Kasumi-1 (cell line): ENCODE measurements at places on chromosomes 2 and 18.

- no peak for DNase-seq
These were observed 156.2 kb downstream of the PDE11A start for GRCh38 chr2:177916342-177916741.

DNA sequence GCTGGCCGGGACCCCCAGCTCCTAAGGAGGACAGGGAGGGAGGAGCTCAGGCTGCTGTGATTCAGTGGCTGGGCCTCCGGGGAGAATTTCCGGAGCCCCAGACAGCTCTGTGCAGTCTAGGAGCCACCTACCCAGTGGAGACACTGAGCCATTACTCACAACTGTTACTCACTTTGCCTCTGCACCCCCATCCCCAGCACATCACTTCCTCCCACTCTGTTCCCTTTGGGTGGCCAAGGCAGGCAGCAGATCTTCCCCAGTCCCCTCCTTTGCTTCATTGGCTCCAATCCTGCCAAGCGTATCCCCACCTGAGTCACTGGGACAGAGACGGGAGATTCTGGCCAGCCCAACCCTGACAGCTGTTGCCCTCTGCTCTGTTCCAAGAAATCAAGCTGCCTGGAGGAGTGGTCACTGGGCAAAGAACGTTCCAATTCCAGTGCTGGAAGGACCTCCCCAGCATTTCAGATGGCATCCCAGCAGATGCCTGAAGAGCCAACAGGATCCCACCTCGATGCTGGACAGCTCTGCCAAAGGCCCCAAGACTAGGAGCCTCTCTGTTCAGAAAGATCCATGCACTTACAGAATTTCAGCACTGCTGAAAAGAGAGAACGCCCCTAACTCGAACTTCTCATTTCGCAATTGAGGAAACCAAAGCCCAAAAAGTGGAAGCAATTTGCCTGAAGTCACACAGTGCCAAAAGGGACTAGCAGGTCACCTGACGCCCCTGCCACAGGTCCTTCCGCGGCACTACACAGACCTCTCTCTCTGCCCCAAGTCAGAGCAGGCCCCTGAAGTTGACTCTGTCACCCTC lies 68.3 kb downstream of the TNS1 start:
- DNase-seq: peak; percentile 71

DNA sequence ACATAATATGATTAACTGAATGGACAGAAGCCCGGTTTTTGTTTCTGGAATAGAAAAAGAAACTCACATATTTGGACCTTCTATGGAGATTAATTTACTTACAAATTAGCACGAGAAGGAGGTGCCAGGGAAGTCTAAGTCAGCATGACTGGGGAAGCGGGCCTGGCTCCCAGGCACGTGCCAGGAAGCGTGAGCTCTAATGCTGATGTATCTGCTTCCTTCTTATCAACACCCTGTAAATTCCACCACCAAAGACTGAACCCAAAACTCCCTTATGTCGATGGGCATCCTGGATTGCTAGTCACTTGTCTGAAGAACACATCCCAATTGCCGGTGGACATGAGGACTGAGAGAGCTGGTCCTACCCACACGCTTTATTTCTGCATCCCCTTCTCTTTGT lies 134.5 kb downstream of the GALNT14 start:
- DNase-seq: no peak

DNA sequence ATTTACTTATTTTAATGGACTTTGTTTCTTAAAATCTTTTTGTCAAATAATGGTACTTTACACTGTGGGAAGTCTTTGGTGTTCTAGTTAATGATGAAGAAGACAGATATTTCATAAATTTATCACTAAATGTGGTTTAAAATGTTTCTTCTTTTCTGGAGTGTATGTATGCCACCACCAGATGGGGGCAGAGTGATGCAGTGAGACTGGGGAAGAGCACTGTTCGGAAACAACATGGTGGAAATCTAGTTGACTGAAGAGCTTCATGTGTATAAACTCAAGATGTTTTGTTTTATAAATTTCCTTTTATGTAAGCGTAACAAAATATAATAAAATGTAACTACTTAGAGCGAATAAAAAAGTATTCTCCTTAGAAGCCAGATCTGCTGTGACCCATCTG lies 195.1 kb downstream of the KCNE4 start:
- DNase-seq: no peak

GRCh38 chr2:27959496-27959895 lies 69.0 kb downstream of the BABAM2 start:
- DNase-seq: peak; percentile 92

- DNase-seq: peak; percentile 93
These were observed 7.4 kb downstream of the PTRHD1 start for GRCh38 chr2:24785671-24786321.

DNA sequence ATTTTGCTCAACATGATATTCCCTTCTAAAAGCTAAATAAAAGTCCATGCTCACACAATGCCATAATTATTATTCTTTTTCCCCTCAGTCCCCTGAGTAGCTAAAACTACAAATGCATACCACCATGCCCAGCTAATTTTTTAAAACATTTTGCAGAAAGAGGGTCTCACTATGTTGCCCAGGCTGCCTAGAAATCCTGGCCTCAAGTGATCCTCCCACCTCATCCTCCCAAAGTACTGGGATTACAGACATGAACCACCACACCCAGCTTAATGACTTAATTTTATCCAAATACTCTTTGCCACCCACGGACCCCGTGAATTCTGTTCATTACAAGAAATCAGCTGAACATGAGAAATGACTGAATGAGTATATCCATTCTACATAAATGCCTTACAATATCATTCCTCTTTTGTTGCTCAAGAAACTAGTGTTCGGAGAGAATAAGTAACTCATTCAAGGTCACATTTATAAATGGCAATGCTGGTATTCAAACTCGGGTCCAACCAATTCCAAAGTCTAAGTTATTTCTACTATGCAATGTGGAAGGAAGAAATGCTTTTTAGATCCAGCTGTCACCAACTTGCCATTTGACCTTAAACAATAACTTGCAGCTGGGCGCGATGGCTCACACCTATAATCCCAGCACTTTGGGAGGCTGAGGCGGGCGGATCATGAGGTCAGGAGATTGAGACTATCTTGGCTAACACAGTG lies 59.8 kb downstream of the NOL10 start:
- DNase-seq: no peak

DNA sequence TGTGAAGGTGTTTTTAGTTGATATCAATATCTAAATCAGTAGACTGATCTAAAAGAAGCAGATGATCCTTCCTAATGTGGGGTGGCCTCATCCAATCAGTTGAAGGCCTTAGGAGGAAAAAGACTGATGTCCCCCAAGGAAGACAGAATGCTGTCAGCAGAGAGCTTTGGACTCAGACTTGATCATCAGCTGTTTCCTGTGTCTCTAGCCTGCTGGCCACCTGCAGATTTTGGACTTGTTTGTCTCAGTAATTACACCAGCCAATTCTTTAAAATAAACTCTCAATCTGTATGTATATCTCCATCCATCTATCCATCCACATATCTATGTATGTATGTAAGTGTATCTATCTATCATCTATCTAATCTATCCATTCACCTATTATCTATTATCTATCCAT lies 301.3 kb downstream of the LPIN1 start:
- no peak for DNase-seq

- no peak for DNase-seq
These were observed 425.1 kb downstream of the CBLN2 start for GRCh38 chr18:72119082-72119481.

DNA sequence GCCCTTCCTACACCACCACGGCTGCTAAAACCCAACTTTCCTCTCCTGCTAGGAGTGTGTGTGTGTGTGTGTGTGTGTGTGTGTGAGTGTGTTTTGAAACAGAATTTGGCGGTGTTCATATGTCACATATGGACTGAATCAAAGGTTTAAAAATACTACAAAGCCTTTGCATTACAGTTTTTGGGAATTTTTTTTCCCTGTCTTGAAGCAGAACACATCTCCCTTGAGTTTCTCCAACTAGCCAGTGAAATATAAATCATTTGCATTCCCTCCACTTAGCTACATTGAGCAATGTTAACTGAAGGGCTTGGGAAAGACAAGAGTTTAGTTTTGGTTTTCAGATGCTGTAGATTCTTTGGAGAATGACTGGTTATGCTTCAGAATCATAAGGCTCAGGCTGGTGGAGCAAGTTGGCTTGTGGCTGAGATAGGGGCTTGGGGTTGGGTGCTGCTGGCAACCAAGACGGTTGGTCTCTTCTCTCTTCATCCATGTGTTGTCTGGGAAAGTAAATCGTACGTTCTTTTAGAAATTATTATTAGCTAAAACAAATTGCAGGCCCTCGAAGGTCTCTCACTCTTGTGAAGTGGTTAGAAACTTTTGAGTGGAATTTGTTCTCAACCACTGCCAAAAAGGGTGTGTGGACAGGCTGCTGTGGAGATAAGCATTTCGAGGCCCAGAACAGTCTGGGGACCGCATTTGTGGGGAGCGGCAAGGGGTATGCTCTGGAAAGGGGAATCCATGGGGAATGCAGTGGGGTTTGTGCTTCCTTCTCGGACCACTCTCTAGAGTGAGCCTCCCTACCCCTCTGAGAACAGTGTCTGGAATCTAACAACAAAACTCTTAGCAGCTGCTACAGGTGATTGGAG lies 1.4 kb downstream of the NRP2 start:
- DNase-seq: no peak

- DNase-seq: no peak
These were observed 48.1 kb downstream of the CYTIP start for GRCh38 chr2:157395811-157396210.

- DNase-seq: no peak
These were observed 70.5 kb downstream of the TGIF1 start for GRCh38 chr18:3520230-3521085.

- no peak for DNase-seq
These were observed 34.0 kb downstream of the ACTR2 start for GRCh38 chr2:65261676-65262075.

DNA sequence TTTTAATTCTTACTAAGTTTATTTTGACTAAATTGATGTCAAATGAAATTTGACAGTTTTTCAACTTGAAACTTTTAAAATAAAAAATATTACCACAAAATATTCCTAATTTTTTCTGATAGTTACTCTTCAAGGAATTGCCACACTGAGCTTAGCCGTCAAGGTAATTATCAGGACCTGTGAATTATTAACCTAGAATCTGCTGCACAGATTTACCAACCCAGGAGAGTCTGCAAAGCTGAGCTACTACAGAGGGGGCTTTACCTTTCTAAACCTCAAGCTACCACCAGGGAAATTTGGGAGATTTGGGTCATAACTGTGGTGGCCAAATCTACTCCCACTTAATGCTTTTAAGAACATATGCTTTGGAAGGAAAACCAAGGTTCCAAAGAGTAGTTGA lies 324.6 kb downstream of the CCDC178 start:
- DNase-seq: no peak

DNA sequence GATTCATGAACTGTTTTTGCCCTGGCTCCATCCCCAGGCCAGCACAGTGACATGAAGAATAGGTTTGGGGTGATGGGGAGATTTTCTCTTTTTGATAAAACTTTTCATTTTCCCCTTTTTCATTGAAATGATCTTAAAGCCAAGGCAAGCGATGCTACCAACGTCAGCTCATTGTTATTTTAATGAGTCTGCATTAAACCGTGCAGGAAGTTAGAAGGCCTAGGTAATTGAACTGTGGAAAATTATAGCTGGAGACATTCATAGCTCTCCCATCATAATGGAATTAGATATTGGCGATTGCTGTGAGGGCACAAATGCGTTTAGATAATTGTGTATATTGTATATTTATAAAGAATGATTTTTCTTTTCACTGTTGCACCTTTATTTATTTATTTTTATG lies 33.2 kb downstream of the SMARCAL1 start:
- DNase-seq: no peak

DNA sequence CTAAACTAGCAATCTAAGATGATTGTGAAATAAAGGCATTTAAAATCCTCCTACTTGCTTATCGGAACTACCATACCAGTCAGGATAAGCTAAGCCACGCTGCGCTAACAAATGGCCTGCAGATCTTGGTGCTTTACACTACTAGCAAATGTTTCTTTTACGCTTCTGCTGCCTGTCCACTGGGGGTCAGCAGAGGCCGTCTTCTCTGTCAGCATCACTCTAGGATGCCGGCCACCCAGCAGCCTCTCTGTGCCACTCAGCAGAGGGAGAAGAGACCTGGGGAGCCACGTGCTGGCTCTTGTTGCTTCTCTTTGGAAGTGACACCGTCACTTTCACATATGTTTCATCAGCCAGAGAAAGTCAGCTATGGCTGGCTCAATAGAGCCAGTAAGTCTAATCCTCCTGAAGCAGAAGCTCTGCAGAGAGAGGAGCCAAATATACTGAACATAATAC lies 36.6 kb downstream of the COPS8 start:
- peak; percentile 30 for DNase-seq

GRCh38 chr2:142944264-142944663 lies 66.8 kb downstream of the KYNU start:
- no peak for DNase-seq

GRCh38 chr2:31534636-31535035 lies 46.1 kb downstream of the SRD5A2 start:
- DNase-seq: peak; percentile 11

DNA sequence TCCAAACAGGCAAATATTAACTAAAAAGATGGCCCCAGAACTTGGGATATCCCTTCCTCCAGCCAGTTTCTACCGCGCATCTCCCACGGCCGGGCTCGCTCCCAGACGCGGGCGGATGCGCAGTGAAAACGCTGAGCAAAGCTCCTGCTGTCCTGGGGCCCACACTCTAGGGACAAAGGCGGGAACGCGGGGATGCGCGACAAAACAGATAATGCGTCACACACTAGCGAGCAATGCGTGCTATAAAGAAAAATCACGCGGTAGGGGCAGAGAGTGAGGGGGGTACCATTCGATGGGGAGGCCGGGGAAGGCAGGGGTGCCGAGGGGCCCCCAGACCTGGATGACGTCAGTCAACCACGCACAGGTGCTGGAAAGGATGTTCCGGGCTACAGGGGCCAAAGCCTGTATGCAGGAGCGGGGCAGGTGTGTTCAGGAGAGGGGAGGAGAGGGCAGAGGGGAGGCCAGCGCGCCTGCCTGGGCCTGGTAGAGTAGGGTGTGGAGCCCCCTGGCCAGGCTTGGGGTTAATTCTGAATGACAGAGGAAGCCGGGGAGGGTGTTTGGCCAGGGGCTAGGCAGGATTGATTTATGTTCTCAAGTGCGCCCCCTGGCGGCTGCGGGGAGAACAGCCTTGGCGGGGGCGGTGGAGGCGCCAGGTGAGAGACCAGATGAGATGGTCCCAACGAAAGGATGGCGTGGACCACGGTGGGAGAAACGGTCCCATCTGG lies 14.9 kb upstream of the ITM2C start:
- DNase-seq: no peak

DNA sequence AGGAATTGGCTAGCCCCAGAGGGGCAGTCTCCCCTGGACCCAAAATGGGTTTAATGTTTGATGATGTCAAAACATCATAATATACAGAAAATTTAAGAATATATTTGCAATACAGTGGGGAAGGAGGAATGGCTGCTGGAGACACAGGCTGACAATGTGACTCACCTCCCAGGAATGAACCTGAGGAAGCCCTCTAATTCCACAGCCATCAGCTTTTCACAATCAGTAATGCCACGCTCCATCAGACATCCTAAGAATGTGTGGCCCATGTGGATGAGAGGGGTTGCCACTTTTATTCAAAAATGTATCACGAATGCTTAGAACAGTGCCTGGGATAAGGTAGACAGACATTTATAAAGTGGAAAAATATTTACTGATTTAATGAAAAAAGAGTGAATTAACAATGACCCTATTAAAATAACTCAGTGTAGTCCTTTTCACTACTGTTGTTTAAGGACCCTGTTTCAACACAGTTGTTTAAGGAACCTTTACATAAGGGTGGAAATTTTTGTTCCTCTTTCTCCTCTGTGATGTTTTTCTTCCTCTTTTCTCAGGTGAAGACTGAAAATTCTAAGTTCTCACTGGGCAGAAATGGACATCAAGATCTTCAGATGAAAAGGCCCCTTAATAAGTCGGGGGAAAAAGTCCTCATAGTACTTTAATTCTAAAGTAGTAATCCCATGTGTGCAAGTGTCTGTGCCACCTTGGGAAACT lies 17.5 kb upstream of the TMEM163 start:
- peak; percentile 70 for DNase-seq

GRCh38 chr18:55226044-55226443 lies 266.8 kb upstream of the CCDC68 start:
- DNase-seq: no peak
